ENCODE measurements at places on chromosomes 6 and 20. TPM values are rescaled to one million over a fixed set of nuclear protein-coding genes. Genes with fewer than 3 reads are reported as not detected.
A peak's percentile ranks its signal among the peaks of the same experiment; 100 is the strongest.

DNA sequence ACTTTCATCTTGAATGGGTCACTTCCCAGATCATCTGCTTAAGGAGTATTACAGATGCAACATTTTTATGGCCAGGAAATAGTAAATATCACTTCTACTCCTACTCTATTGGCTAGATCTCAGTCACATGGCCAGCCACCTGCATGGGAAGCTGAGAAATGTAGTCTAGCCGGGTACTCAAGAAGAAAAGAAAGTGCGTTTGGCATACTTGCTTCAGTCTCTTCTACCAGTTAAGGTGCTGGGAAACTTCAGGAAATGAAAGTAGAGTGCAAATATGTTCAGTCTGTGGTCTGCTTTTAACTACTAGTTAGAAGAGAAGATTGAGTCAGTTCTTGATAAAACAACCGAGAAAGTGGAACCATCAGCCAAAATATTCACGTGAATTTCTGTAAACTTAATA is 129.2 kb downstream of the PDSS2 start:
- DNase-seq: no peak
- peak overlapping the region; percentile 18 for H3K27ac ChIP-seq
- peaks cover 21% of the 10 kb centered on the region for H3K36me3 ChIP-seq
- peak overlapping the region; percentile 28 for H3K4me3 ChIP-seq

Gene OSER1
- 29.8 TPM for total RNA-seq

DNA sequence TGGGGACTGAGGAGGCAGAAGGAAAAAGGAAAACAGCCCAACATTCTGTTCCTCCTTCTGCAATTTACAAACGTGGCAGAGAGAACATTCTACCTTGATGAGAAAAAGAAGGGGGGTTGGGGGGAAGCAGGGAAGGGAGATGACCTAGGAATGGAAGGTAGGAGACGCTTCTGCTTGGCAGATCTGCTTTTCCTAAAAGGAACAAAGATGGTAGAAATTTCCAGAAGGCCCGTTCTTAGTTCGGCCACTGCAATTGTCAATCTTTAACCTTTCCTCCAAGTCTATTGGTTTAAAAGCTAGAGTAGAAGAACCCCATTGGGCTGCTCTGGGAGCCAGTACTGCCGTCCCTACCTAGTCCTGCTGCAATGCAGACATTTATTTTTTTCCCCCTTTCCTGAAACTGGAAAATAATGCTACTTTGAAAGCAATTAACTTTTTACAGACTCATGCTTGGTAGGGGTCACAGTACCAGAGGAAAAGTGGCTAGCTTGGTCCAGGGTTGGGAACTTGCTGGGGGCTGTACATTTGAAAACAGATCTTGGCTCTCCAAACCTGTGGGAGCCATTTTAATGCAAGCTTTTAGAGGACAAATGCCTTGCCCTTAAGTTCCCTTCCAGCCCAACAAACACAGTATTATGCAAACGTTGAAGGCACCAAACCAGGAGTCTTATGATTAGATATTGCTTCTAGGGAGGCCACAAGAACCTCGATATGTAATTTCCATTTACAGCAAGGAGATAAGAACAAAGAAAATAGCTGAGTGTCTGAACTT is 2.6 kb downstream of the ZMYND8 start:
- no peak overlapping the region for H3K4me3 ChIP-seq
- peaks cover 24% of the 10 kb centered on the region for H3K36me3 ChIP-seq
- H3K4me1 ChIP-seq: peaks cover 44% of the 10 kb centered on the region
- DNase-seq: no peak
- no peaks in the 10 kb centered on the region for H3K27me3 ChIP-seq

- no peaks in the 10 kb centered on the region for H3K36me3 ChIP-seq
- no peak overlapping the region for H3K4me3 ChIP-seq
- no peak for DNase-seq
- no peak overlapping the region for H3K27ac ChIP-seq
Measured at GRCh38 chr6:81897793-81898192, 145.3 kb upstream of the TENT5A start.

Gene PMEPA1
- 4.9 TPM for total RNA-seq

Gene VSX1
- total RNA-seq: not detected

- no peaks in the 10 kb centered on the region for H3K27me3 ChIP-seq
- H3K4me1 ChIP-seq: no peaks in the 10 kb centered on the region
- no peak overlapping the region for H3K27ac ChIP-seq
Measured at GRCh38 chr6:49082611-49083010, 380.4 kb downstream of the MMUT start.

DNA sequence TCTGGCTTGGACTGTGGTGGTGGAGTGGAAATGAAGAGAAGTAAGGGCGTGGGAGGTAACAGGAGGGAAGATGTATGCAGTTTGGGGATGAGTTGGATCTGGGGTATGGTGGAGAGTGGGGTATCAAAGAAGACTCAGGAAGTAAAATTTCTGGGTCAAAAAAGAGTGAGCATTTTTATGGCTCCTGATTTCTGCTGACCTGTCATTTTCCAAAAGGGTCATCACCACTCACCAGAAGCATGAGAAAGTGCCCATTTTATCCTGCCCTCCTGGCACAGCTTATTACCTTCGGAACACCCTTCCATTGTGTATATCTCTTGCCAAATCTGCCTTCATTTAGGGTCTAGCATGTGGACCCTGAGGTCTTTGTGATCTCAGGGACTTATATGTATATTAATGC is 17.3 kb downstream of the TOX2 start:
- peaks cover 56% of the 10 kb centered on the region for H3K27me3 ChIP-seq
- no peak for DNase-seq
- H3K4me1 ChIP-seq: peaks cover 3% of the 10 kb centered on the region
- no peaks in the 10 kb centered on the region for H3K36me3 ChIP-seq
- H3K27ac ChIP-seq: no peak overlapping the region
- H3K4me3 ChIP-seq: no peak overlapping the region

Gene CST5
- not detected for total RNA-seq

Gene TRIM40
- total RNA-seq: not detected

Gene ZBTB46
- 0.25 TPM for total RNA-seq

GRCh38 chr6:108568551-108569305 is 8.0 kb downstream of the FOXO3 start:
- no peak overlapping the region for H3K27ac ChIP-seq
- DNase-seq: no peak
- H3K27me3 ChIP-seq: no peaks in the 10 kb centered on the region
- H3K36me3 ChIP-seq: peaks cover 36% of the 10 kb centered on the region

DNA sequence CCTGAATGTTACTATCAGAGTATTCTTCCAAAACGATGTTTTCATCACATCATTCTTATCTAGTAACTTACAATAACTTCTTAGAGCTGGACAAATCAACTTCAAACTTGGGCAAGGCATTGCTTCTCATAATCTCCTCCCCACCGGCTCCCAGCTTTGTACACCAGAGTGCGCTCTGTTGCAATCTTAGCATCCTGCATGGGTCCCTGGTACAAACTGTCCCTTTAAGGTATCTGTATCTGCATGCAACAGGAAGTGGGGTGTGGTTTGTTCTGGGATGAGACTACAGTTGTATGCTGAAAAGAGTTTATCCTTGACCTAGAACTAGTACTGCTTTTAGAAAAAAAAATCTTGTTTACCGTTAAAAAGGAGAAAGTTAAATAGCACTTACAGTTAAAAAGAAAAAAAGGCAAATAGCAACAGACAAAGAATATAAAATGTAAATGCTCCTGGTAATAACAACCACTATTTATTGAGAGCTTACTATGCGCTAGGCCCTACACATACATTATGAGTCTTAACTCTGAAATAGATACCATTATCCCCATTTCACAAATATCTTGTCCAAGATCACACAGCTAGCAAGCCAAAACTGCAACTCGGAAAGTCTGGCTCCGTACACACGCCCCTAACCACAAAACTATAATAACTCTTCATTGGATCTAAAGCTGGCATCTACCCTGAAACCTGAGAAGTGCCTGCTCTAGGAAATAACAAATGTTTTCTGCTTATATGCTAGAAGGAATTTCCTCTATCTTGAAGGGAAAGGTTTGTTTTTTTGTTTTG is 9.8 kb upstream of the HECA start:
- H3K27ac ChIP-seq: peak overlapping the region; percentile 98
- peak; percentile 66 for DNase-seq
- peak overlapping the region; percentile 80 for H3K4me3 ChIP-seq
- H3K27me3 ChIP-seq: no peaks in the 10 kb centered on the region
- H3K4me1 ChIP-seq: peaks cover 33% of the 10 kb centered on the region

- H3K36me3 ChIP-seq: no peaks in the 10 kb centered on the region
- no peak overlapping the region for H3K4me3 ChIP-seq
- H3K27me3 ChIP-seq: no peaks in the 10 kb centered on the region
- H3K27ac ChIP-seq: no peak overlapping the region
- no peaks in the 10 kb centered on the region for H3K4me1 ChIP-seq
Measured at GRCh38 chr20:59434960-59435359, 134.5 kb downstream of the EDN3 start.

Gene GABRR1
- not detected for total RNA-seq

DNA sequence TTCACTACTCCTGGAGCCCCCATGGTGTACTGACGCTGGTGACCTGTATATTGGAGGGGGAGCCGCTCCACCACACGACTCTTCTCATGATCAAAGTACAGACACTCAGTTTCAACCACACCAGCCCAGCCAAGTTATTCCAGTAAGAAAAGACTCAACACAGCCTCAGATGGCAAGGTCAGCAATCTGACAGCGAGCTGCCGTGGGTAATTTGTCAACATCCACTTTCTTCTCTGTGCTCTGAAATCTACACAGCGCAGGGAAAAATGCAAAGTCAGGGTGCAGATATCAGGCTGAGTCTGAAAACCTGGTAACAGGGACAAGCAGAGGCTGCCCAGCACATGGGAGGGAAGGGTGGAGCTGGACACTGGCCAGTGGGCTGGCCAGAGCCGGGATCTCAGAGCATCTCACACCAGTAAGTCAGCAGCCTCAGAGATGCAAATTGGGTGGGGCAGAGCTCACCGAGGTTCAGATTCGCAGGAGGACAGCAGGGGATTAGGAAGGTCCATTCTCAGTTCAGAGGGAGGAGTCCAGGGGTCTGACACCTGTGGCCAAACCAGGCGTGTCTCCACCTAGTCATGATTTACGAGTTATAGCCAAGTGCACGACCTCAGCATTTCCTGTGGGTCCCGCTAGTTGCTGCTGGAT is 44.5 kb upstream of the RPS6KA2 start:
- H3K27me3 ChIP-seq: peaks cover 20% of the 10 kb centered on the region
- DNase-seq: no peak
- no peak overlapping the region for H3K4me3 ChIP-seq
- peaks cover 1% of the 10 kb centered on the region for H3K4me1 ChIP-seq
- no peaks in the 10 kb centered on the region for H3K36me3 ChIP-seq

- H3K27ac ChIP-seq: no peak overlapping the region
- no peak for DNase-seq
- H3K4me3 ChIP-seq: no peak overlapping the region
- H3K27me3 ChIP-seq: peaks cover 12% of the 10 kb centered on the region
Measured at GRCh38 chr20:51158226-51158625, 135.3 kb upstream of the KCNG1 start.

Gene RNF144B
- 2.3 TPM for total RNA-seq

Gene POLR1C
- 29.7 TPM for total RNA-seq

Gene RAET1E
- total RNA-seq: not detected

DNA sequence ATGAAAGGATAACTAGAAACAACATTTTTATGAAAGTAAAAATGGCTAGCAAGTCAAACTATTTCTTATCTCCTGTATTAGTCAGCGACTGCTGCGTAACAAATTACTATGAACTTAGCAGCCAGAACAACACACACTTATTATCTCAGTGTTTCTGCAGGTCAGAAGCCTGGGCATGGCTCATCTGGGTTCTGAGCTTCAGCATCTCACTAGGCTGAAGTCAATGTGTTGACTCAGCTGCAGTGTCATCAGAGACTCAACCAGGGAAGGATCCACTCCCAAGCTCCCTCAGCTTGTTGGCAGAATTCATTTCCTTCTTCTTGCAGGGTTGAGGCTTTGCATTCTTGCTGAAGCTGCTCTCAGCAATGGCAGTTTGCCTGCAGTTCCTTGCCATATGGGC is 33.2 kb upstream of the IGF2R start:
- no peaks in the 10 kb centered on the region for H3K36me3 ChIP-seq
- no peak overlapping the region for H3K27ac ChIP-seq
- H3K4me3 ChIP-seq: no peak overlapping the region
- peaks cover 8% of the 10 kb centered on the region for H3K27me3 ChIP-seq
- no peak for DNase-seq

Gene HEY2
- total RNA-seq: 0.11 TPM

DNA sequence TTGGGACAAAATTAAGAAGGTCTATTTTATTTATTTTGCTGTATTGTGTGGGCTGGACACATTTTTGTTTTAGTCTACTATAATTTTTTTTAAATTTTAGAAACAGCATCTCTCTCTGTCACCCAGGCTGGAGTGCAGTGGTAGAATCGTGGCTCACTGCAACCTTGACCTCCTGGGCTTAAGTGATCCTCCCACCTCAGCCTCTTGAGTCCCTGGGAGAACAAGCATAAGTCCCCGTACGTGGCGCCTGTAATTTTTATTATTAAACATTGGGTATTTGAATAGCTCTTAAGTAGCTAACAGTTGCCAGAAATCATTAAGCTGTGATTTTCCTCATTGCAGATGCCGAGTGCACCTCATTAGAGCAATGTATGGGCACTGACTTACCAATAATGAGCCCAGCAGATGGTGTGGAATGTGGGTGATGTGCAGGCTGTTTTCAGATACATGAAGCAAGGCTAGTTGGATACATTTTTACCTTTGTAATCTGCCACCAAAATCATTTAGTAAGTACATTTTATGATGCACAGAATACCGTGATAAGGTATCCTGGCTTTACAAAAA is 10.3 kb upstream of the MAS1 start:
- no peak overlapping the region for H3K27ac ChIP-seq
- no peak for DNase-seq
- H3K27me3 ChIP-seq: peaks cover 17% of the 10 kb centered on the region
- no peak overlapping the region for H3K4me3 ChIP-seq
- H3K36me3 ChIP-seq: no peaks in the 10 kb centered on the region
- no peaks in the 10 kb centered on the region for H3K4me1 ChIP-seq

GRCh38 chr6:5443491-5443890 is 182.2 kb downstream of the FARS2 start:
- DNase-seq: no peak
- H3K27me3 ChIP-seq: no peaks in the 10 kb centered on the region
- H3K4me3 ChIP-seq: no peak overlapping the region
- no peak overlapping the region for H3K27ac ChIP-seq
- peaks cover 2% of the 10 kb centered on the region for H3K4me1 ChIP-seq

- no peaks in the 10 kb centered on the region for H3K36me3 ChIP-seq
- no peak overlapping the region for H3K4me3 ChIP-seq
- DNase-seq: no peak
- no peaks in the 10 kb centered on the region for H3K4me1 ChIP-seq
Measured at GRCh38 chr6:160795721-160796120, 93.7 kb downstream of the PLG start.

DNA sequence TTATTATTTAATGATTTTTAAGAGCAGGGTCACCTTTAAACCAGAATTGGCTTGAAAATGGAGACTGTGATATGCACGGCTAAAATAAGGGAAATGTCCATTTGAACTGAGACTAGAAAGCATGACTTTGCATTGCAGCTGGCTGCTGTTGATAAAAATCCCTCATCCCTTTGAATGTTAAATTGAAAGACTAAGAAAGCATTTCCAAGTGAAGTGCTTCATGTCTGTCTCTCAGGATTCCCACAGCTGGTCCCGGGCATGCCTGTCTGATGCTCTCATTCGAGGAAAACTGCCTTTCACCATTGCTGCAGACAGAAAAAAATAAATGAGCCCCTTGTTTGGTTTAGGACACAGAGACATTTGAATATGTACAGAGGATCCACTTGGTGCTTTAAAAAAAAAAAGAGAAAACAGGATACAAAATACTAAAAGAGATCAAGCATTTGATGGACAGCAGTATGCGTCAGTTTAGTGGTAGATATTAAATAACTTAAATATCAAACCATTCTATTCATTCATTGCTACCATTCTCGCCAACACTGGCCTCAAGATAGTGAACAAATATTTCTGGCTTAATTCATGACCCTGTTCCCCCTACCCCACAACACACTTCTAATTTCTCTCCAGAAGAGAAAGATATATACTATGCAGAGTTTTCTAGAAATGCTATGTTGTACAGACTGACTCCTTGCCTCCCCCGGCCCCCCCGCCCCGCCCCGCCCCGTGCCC is 55.0 kb downstream of the TBC1D7 start:
- H3K4me3 ChIP-seq: no peak overlapping the region
- no peak overlapping the region for H3K27ac ChIP-seq
- peaks cover 12% of the 10 kb centered on the region for H3K4me1 ChIP-seq
- H3K27me3 ChIP-seq: peaks cover 2% of the 10 kb centered on the region
